ENCODE measurements at places on chromosomes 12 and 14.

GRCh38 chr14:90810806-90811205, 5.4 kb downstream of the TTC7B start:
- no peak for DNase-seq

- no peak for DNase-seq
Observed at GRCh38 chr12:66945189-66945817, 266.4 kb upstream of the GRIP1 start.

DNA sequence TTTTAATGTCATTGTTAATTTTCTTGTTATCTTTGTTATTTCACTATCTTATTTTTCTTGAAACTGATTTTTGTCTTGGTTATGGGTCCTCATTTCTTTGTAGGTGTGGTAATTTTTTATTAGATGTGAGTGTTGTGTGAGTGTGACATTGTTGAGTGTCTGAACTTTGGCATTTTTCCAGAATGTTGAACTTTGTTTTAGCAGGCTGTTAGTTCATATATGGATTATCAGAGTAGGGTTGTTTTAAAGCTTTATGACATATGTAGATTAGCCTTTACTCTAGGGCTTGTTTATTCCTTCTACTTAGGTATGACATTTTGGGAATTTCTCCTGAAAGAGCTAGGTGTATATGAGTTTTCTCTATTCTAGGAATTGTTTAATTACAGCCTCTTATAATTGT, 103.9 kb downstream of the ARID2 start:
- DNase-seq, result peak; percentile 2

DNA sequence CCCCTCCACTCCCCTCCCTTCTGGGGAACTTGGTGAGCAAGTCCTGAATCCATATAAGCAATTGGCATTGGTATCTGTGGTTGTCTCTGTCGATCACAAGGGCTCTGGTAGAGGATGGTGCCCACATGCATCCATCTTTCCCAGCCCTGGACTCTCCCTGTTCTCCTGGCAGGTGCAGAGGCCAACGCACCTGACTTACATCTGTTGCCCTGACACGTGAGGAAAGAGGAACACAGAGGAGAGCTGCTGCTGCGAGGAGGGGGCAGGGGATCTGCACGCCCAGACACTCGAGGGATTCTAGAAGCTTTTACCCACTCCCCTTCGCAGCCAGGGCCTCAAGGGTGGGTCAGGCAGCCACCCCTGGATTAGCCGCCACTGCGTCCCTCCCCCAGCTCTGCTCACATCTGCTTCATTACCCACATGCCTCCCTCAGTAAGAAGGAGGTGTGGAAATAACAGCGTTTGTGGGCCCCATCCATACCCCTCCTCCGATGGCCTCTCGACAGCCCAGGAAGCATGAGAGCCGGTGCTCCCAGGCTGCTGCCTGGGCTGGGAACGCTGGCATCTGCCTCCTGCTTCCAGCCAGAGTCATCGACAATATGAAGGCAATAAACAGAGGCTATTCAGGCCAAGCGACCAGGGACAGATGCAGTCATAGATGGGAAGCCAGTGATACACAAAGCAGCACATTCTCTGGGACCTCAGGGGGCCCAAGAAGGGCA, 56.5 kb downstream of the KDM2B start:
- no peak for DNase-seq

DNA sequence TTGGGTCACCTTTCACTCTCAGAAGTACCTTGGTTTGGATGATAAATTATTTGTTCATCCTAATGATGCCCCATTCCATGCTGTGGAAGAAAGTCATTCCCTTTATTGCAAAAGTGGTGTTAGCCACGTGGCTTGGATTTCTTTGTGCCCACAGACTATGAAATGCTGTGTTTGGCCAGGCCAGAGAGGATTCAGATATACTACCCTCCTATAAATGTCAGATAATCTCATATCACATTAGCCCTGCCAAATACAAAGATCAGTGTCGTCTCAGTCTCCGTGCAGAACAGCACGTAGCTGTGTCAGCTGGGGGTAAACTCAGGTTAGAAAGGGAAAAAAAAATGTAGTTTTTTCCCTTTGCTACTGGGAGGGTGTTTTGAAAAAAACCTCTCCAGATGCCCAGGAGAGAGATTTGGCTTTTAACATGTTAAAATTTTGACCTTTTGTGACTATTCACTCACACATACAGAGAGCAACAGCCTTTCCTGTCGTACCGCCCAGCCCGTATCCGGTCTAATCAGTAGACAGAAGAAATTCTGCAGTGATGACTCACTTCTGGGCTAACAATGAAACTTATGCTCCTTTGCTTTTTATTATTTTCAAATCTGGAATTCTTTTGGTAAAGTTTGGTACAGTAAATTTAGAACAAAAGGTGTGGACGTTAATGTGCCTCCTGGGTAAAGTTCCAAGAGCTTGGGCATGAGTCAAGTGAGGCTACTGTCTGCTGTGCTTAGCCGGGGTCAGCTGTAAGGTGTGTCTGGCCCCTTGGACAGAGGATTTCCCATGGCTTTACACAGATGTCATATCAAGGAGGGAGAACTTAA, 8.5 kb upstream of the PTPRB start:
- peak; percentile 88 for DNase-seq

DNA sequence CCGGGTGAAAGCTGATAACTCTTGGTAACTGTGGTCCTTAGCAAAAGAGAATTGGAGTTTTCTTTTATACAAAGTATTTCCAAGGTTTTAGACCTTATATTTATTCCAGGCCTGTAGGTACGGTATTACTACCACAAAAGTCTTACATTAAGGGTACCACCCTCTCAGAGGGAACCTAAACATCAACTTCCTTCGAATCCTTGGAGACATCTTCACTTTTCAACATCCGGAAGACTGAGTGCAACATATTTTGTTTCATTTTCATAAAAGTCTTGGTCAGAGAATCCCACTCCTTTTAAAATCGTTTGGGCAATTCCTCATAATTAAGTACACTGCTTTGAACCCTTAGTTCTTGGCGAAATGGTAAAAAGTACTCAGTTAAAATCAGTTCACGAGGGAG, 1.2 kb downstream of the CNOT2 start:
- DNase-seq, result no peak

GRCh38 chr12:112964067-112964670, 14.2 kb upstream of the OAS2 start:
- DNase-seq, result no peak

- DNase-seq, result no peak
Observed at GRCh38 chr12:30914986-30915591, 11.5 kb upstream of the TSPAN11 start.

DNA sequence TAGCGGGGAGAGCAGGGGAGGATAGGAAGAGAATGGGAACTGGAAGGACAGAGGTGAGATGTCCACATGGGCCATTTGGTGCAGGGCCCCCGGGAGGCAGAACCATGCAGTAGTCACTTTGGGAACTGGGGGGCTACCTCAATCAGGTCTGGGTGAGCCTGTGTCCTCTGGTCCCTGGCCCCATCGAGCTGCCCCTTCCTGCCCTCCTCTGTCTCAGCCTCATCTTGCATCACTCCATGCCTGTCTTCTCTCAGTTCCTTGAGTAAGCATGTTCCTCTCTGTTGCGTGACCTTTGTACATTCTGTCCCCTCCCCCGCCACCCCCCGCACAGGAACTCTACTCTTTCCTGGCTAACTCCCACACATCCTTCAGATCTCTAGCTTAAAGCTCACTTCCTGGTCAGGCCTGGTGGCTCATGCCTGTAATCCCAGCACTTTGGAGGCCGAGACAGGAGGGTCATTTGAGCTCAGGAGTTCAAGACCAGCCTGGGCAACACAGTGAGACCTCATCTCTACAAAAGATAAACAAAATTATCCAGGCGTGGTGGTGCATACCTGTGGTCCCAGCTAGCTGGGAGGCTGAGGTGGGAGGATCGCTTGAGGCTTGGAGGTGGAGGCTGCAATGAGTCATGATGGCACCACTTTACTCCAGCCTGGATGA, 23.2 kb downstream of the FOS start:
- no peak for DNase-seq

- DNase-seq, result no peak
Observed at GRCh38 chr12:38775457-38775856, 129.9 kb downstream of the CPNE8 start.

DNA sequence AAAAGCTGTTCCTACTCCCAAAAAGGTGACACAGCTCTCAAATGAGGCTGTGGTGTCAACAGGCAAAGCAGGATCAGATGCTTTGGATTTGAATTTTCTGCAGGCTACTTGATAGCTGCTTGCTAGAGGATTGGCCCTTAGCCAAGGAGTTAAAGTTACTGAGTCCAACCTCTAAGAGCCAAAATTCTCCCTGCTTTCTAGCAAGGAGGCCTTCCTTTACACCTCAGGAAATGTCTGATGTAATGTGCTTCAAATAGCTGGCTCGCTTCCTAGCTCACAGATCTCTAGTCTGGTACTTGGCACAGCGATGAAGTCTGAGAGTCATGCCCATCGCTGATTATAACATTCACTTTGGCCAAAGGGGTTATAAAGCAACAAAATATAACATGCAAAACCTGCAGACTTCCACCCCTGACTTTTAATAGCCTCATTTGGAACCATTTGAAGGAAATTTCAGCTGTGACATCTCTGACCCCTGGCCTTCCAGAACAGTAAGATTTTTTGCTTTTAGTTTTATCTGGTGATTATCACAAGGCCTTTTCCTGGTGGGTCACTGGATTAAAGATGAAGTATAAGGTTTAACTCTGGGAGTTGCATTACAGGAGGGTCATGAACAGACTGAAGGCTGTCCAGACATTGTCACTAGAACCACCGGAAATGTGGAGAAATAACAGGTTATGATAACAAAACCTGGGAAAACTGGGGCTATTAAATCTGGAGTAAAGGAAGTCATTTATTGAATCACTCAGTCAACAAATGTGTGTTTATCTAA, 189.7 kb downstream of the EPS8 start:
- DNase-seq, result peak; percentile 98

DNA sequence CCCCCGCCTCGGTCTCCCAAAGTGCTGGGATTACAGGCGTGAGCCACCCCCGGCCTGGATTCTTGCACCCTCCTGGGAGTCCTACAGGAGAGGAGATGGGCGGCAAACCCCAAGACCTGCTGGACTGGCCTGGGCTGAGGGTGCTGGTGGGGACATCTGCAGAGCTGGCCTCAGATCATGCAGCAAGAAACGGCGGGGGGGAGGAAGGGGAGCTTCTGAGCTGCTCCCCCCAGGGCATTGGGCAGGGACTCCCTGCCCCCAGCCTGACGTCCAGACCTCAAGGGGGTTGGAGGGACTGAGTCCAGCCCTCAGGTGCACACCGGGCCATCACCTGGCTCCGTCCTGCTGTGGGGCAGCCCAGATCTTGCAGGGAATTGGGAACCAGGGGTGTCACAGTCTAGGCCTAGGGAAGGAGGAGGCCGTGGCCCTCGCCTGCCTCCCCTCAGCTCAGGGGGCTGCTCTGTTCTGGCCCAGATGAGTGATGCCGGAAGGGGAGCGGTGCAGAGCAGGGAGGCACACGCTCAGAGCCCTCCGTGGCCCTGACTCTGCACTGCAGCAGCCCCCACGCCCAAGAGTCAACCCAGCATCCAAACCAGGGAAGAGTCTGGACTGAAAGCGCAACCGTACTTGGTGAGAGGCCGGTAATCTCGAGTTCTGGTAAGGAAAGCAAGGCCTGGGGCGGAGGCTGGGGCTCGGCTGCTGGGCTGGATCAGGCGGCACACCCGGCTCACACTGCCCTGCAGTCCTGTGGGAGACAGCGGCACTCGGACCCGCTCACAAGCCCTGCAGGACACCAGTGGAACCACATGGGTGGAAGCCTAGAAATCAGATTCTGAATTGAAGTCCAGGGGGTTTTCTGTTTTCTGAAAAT, 8.9 kb upstream of the AMN start:
- DNase-seq, result no peak

DNA sequence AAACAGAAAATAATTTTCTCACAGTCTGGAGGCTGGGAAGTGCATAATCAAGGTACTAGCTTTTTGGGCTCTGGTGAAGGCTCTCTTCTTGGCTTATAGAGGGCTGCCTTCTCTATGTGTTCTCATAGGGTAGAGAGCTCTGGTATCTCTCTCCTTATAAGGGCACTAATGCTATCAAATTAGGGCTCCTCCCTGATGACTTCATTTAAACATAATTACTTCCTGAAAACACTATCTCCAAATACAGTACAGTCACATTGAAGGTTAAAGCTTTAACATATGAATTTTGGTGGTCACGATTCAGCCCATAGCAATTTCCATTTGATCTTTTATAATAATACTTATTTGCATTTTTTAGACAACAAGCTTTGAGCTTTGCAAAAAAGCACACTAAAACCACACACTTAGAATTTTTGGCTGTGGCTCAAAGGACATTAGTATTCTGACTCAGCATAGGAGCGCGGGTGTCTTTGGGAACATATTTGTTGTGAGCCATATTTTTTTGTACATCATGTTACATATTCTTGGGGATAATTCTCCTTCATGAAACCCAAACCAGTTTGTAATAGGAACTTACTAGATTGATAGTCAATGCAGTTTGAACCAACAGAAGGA, 808.1 kb upstream of the FBXO33 start:
- DNase-seq, result no peak

DNA sequence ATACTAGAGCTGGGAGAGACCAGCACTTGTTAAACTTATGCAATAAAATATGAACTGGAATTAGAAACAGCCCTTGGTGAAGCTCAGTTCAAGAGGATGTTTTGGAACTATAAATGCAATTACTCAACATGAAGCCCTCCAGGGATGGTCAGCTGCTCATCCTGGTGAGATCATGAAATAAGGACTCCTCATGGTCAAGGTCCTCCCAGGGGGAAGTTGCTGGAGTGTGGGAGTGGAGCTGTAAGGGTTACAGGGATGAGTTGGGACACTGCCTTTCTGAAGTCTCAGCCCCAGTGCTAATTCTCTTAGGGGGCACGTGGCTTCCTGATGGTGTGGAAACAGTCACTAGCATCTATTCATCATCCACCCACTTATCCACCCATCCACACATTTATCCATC, 301.7 kb upstream of the SFSWAP start:
- DNase-seq, result no peak

GRCh38 chr14:68678471-68678870, 114.4 kb downstream of the ZFP36L1 start:
- no peak for DNase-seq

- no peak for DNase-seq
Observed at GRCh38 chr12:3560295-3560620, 69.3 kb downstream of the PRMT8 start.

DNA sequence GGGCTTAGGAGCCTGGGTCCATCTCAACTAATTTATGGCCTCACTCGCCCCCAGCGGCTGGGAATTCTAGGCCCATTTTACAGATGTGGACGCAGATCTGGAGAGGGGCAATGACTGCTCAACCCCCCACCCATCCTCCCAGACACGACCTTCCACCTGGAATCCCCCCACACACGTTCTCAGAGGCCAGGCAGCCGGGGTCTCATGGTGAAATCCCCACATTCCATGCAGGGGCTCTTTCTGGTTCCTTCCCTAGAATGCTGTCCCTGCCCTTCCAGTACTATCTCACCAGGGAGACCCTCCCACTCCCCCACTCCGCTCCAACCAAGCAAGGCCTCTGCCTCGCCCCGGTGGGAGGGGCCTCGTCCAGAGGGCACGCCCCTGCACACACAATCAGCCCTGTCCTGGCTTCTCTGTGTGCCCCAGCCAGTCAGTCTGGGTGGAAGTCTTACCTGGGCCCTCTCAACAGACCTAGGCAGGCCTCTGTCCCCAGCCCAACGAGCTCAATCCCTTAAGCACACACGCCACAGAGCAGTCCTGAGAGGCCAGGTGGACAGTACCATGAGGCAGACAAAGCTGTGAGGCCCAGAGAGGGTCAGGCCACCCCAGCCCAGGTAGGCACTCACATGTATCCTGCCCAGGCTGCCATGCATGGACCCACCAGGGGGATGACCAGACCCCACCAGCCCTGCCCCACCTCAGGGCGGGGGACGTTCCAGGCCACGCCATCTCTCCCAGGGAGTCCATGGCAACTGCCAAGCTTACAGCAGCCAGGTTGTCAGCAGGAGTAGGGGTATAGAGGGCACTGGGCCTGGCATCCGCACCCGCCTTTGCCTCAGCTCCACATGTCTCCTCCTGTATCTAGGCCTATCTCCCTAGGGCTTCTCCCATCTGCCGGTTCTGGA, 1.3 kb upstream of the ANKRD9 start:
- DNase-seq, result no peak

Measured in retinal pigment epithelial cell (primary cell).